ENCODE measurements at places on chromosomes 5 and 9. TPM values are rescaled to one million over a fixed set of nuclear protein-coding genes. Genes with fewer than 3 reads are reported as not detected.
A peak's percentile ranks its signal among the peaks of the same experiment; 100 is the strongest.

- DNase-seq: no peak
- peaks cover 2% of the 10 kb centered on the region for H3K36me3 ChIP-seq
- H3K4me3 ChIP-seq: no peak overlapping the region
- peaks cover 3% of the 10 kb centered on the region for H3K4me1 ChIP-seq
- H3K27me3 ChIP-seq: no peaks in the 10 kb centered on the region
Observed at GRCh38 chr9:83000765-83001164, 62.2 kb downstream of the RASEF start.

DNA sequence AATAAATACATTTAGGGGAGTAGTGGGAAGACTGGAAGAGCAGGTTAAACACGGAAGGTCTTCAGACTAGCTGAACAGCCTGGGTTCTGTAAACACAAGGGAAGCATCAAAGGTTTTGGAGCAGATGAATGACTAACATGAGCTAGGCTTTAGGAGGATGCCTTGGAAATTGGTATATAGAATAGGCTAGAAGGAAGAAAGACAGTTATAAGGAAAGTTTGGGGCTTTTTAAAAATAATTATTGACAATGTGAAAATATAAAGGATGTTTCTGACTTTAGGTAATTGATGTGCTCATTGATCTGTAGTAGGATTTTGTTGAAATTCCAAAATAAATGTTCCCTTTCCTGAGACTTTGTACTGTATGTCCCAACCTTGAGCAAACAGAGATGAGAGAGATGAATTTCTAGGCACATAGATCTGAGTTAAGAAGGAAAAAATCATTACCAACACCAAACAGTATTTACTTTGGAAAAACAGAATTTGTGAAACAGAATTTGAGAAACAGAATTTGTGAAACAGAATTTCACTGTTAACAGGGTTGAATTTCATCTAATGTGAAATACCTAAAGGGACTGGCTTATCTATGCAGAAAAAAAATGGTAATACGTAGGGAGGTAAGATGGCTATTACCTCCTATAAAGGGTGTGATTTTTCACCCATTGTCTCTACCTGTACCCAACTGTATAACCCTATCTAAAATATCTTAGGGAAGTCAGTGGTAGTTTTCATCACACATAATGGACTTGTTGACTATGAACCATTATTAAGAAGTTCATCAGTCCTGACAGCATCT lies 28.8 kb downstream of the SKP2 start:
- no peaks in the 10 kb centered on the region for H3K27me3 ChIP-seq
- H3K27ac ChIP-seq: peak overlapping the region; percentile 67
- no peak for DNase-seq
- peaks cover 41% of the 10 kb centered on the region for H3K36me3 ChIP-seq

GRCh38 chr5:84825606-84826005 lies 440.9 kb upstream of the EDIL3 start:
- H3K4me1 ChIP-seq: no peaks in the 10 kb centered on the region
- H3K36me3 ChIP-seq: no peaks in the 10 kb centered on the region
- H3K4me3 ChIP-seq: no peak overlapping the region

DNA sequence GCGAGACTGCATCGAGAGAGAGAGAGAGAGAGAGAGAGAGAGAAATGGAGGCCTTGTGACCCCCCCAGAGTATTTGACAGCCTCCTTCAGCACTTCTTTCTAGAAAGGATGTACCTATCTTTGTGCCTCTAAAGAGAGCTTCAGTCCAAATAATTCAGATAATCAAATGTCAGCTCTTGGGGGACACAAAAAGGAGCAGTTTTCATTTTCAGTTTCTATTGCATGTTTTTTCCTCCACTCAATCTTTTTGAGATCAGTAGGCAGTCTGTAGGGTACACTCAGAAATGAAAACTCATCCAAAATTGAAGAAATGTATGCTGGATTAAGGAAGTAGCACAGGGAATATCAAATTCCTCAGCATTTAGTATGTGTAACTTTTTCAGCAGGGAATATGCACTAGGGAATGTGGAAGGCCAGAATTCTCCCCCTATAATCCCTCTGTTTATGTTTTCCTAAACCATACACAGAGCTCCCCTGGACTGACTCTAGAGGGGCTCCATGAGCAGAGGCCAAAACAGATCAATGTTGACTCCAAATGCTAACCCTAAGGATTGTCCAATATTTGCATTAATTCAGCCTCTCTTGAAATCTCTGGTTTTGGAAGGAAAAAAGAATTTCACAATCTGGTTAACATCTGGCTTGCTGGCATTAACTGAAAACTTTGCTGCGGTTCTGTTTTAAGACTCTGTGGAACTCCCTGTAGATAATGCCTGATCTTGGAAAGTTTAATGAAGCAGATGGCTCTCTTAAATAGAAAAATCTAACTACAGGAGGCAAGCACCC lies 250.1 kb downstream of the CEMIP2 start:
- H3K4me1 ChIP-seq: peaks cover 4% of the 10 kb centered on the region
- H3K27ac ChIP-seq: no peak overlapping the region
- H3K36me3 ChIP-seq: no peaks in the 10 kb centered on the region
- H3K27me3 ChIP-seq: no peaks in the 10 kb centered on the region
- H3K4me3 ChIP-seq: no peak overlapping the region

DNA sequence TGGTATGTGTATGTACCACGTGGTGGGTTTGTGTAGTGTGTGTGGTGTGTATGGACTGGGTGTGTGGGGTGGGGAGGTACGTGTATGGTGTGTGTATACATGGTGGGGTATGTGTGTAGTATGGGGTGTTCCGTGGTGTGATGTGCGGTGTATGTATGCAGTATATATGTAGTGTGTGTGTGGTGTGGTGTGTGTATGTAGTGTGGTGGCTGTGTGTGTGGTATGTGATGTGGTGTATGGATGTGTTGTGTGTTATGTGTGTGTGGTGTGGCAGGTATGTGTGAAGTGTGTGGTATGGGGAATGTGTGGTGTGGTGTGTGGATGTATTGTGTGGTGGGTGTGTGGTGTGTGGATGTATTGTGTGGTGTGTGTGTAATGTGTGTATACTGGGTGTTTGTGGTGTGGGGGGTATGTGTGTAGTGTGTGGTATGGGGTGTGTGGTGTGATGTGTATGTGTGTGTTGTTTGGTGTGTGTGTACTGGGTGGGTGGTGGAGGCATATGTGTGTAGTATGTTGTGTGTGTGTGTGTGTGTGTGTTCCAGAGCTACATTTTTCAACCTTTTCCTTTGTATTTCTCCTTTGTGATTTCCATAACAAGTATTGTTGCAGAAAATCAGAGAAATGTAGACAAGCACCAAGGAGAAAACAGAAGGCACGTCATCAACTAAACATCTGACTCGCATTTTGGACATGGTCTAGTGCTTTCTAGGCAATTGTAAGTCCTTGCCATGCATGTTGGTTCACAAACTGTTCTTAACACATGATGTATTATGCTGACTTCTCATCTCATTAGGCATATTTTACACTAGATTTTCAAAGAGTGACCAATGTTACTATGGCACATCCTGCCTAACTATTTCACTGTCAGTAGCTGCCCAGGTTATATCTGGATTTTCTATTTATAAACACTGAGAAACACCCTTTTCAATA lies 13.2 kb downstream of the SEMA4D start:
- H3K4me3 ChIP-seq: no peak overlapping the region
- H3K27ac ChIP-seq: no peak overlapping the region
- peaks cover 6% of the 10 kb centered on the region for H3K36me3 ChIP-seq
- no peaks in the 10 kb centered on the region for H3K27me3 ChIP-seq
- DNase-seq: no peak

GRCh38 chr5:175387144-175387543 lies 56.8 kb downstream of the DRD1 start:
- H3K4me1 ChIP-seq: no peaks in the 10 kb centered on the region
- H3K27me3 ChIP-seq: peaks cover 58% of the 10 kb centered on the region
- DNase-seq: no peak
- no peak overlapping the region for H3K4me3 ChIP-seq
- H3K27ac ChIP-seq: no peak overlapping the region

GRCh38 chr5:107636068-107636467 lies 34.7 kb downstream of the EFNA5 start:
- no peak for DNase-seq
- no peaks in the 10 kb centered on the region for H3K36me3 ChIP-seq
- no peak overlapping the region for H3K4me3 ChIP-seq
- H3K27ac ChIP-seq: no peak overlapping the region
- H3K27me3 ChIP-seq: no peaks in the 10 kb centered on the region

The WNT8A gene
- not detected for total RNA-seq

DNA sequence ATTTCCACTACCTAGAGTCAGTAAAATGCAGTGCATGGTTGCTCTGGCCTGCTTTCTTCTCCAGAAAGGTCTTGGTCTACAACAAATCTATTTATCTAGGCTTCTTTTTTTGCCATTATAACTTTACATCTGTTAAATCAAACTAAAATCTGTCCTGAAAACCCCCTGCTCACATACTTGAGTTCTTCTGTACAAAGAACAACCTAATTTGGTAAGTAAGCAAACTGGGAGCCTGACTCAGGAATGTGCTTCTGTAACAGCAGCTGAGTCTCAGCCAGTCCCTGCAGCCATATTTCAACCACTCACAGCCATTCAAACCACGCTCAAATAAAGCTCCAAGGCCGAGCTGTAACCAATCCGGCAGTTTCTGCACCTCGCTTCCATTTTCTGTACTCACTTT lies 95.8 kb downstream of the PLPP1 start:
- H3K27me3 ChIP-seq: no peaks in the 10 kb centered on the region
- peaks cover 41% of the 10 kb centered on the region for H3K4me1 ChIP-seq
- DNase-seq: no peak
- peak overlapping the region; percentile 83 for H3K27ac ChIP-seq
- no peak overlapping the region for H3K4me3 ChIP-seq

The MOCS2 gene
- 20.5 TPM for total RNA-seq
